Esophagus muscularis mucosa (tissue), 4 donors: ENCODE measurements at places on chromosomes 12 and 14. TPM values are rescaled to one million over a fixed set of nuclear protein-coding genes. Genes with fewer than 3 reads are reported as not detected.

Gene GALNT16
- 12.5 TPM for total RNA-seq

Gene FOXN4
- not detected for total RNA-seq

Gene NPAS3
- 5.8 TPM for total RNA-seq

Gene ENDOU
- 0.39 TPM for total RNA-seq

Gene FGD4
- 33.0 TPM for total RNA-seq

Gene JDP2
- total RNA-seq: 50.5 TPM

- DNase-seq: no peak
These were observed 38.1 kb upstream of the PIWIL1 start for GRCh38 chr12:130299574-130299973.

- peak; percentile 94 for DNase-seq
These were observed at the start of gene MAP3K12 for GRCh38 chr12:53499266-53500141. MAP3K12 (minus strand) TSS chr12:53499458; CDS start chr12:53487391, 12,067 bp downstream.

DNA sequence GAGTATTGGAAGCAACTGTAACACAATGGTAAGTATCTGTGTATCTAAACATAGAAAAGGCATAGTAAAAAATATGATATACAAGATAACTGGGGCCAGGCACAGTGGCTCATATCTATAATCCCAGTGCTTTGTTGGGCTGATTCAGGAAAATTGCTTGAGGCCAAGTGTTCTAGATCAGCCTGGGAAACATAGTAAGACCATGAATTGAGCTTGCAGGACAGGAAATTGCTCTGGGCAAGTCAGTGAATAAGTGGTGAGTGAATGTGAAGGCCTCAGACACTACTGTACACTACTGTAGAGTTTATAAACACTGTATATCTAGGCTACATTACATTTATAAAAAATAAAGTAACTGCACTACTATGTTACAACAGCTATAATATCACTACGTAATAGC is 75.2 kb downstream of the GPR135 start:
- DNase-seq: no peak

DNA sequence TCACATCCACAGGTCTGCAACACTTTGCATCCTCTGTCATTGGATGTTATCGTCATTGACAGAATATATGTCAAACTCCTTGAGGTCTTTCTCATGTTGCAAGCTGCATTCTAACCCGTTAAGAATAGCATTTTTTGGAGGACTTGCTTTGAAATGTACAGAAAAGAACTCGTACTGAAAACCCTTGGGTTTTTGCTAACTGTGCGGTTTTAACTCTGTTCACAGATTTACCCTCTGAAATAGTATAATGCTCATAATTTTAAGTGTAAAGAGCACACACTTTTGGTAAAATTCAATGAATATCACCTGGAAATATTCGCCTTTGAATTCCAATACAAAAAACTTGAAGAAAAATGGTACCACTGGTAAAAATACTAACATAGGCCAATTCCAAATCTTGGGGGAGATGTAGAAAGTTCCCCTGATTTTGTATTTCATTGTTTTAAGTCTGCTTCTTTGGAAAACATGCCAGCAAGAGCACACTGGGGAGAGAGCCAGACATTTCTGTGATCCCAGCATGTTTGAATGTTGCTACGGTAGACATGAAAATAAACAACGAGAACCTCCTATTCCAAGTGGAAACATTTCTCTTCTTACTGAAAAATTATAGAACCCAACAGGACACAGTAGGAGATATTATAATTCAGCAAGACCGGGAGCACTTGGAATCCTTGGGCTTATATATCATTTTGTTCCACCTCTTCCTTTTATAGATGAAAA is 446.0 kb downstream of the AEBP2 start:
- DNase-seq: no peak

DNA sequence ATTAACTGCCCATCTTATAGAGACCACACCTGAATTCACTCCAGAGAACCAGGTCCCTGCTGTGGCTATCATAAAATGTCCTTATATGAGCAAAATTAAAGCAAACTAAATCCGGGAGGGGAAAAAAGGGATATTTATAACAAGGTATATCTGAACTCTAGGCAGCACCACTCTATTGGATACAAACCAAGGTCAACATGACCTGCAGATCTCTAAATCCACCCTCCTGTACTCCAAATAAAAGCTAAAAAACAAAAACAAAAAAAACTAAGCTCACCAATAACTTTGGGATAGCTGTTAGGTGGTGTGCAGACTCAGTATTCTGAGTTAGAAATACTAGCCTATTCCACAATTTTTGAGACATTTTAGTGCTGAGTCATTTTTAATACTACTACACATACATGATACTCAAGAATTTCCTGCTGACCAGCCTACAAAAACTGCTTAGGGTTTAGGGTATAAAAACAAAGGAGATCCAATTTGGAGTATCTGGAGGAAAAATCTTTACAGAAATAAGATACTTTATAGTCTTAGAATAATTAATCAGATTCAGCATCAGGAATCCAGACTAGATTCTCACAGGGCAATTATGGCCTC is 46.6 kb upstream of the LTBP2 start:
- DNase-seq: no peak
